ENCODE measurements at places on chromosomes 1 and 21. TPM values are rescaled to one million over a fixed set of nuclear protein-coding genes. Genes with fewer than 3 reads are reported as not detected.

- no peak for DNase-seq
Measured at GRCh38 chr1:3251099-3251806, 182.2 kb downstream of the PRDM16 start.

- DNase-seq = no peak
Measured at GRCh38 chr1:210597555-210598134, 268.9 kb downstream of the HHAT start.

GRCh38 chr1:70063861-70064260 is 141.5 kb downstream of the LRRC40 start:
- no peak for DNase-seq

GRCh38 chr1:201254625-201255478 is 28.5 kb upstream of the PKP1 start:
- peak; percentile 43 for DNase-seq

DNA sequence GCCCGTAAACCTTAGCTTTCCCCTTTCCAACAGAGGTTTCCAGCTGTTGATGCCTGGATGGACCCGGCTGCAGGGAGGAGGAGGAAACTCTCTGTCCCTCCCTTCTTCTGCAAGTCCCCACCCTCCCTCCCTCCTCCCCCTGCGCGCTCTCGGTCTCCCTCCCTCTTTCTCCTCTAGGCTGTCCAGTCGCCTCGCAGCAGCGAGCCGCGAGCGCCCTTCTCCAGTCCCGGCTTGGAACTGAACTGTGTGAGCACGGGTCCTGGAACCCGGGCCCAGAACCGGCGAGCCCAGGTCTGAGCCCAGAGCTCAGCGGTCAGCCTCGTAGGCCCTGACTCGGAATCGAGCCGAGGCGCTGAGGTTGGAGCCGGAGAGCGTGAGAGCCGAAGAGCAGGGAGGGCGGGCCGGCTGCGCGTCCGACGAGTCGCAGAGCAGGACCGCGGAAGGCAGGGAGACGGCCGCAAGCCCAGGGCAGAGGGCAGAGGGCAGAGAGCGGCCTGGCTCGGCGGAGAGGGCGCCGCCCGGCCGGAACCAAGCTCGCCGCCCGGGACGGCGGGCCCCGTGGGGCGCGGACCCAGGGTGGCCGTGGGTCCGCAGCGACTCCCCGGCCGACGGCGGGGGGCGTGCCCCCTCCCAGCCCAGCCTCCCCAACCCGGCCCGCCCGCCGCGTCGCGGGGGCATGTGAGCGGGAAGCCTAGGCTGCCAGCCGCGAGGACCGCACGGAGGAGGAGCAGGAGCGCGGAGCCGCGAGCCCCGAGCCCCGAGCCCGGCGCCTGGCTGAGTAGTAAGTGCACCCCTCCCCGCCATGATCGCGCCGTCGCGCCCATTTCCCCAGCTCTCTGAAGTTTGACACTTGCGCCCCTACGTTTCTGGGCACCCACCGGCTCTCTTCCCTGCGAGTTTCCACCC is at the start of gene SOX13:
TSS of gene SOX13 (plus strand) at position 185 of the 906 bp plus-strand sequence. CDS start 39,801 bp downstream, outside the sequence.
- peak; percentile 94 for DNase-seq

DNA sequence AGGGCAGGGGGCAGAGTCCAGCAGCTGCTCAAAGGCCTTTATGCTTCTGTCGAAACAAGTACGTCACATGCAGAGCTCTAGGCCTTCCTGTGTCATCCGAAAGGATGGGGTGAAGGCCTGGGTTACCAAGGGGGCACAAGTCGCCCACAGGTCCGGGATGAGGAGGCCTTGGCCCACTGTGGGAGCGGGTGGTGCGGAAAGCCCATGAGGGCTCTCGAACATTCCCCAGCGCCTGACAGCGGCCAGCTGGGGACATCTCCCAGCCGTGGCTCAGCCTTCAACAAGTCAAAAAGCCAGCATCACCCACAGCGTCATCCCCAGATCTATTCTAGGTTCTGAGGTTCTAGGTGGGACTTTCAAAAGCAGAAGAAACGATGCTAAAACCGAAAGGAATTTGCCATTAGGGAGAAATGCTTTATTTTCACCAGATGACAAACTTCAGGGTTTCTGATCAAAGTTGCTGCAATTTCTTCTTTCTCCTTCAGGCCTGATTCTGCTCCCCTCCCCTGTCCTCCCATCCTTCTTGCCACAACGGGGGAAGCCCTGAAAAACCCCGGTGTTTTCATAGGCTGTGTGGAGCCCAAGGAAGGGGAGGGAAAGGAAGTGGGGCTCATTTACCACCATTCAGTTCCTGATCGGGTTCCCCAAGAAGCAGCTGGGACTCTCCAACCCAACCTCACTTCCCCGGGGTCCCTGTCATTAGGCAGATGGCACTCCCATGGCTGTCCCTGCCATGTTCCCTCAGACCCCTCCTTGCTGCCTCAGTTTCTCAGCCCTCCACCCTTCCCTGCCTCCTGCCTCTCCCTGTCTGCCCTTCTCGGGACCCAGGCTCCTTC is 17.6 kb downstream of the GPR137B start:
- no peak for DNase-seq

GRCh38 chr1:16605532-16606505 is 7.5 kb downstream of the NBPF1 start:
- no peak for DNase-seq

- DNase-seq = peak; percentile 86
Measured at GRCh38 chr1:20521960-20522861, 14.3 kb upstream of the MUL1 start.

- no peak for DNase-seq
Measured at GRCh38 chr1:6108937-6109614, 63.4 kb downstream of the KCNAB2 start.

GRCh38 chr1:54557671-54558355 is 9.8 kb downstream of the ACOT11 start:
- no peak for DNase-seq

GRCh38 chr1:237640966-237641365 is 249.8 kb downstream of the ZP4 start:
- no peak for DNase-seq

DNA sequence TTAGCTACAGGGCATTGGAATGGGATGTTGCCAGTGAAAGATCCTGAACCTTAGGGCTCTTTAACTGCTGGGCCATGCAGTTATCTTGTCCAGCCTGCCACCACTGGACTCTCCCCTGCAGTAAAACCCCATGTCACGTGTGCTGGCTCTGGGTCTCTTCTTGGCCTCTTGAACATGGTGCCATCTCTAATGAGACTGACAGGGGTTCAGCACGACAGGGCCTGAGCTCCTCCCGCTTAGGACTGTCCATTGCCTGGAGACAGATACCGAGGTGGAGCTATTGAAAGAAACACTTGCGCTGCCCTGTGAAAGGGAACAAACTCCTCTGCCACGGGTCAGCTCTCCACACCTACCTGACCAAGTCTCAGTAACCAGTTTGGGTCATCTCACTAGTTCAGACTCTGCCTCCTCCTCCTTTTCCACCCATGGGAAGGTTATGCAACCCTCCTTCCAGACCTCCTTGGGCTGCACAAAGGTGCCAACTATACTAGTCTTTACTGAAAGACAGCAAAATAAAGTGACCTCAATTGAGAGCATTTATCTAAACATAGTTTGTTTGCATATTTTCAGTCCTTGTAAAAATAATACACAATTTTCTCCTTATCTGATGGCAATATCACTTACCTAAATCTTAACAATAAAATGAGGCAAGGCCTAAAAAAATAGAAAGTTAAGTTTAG is 66.0 kb downstream of the GNG12 start:
- no peak for DNase-seq

DNA sequence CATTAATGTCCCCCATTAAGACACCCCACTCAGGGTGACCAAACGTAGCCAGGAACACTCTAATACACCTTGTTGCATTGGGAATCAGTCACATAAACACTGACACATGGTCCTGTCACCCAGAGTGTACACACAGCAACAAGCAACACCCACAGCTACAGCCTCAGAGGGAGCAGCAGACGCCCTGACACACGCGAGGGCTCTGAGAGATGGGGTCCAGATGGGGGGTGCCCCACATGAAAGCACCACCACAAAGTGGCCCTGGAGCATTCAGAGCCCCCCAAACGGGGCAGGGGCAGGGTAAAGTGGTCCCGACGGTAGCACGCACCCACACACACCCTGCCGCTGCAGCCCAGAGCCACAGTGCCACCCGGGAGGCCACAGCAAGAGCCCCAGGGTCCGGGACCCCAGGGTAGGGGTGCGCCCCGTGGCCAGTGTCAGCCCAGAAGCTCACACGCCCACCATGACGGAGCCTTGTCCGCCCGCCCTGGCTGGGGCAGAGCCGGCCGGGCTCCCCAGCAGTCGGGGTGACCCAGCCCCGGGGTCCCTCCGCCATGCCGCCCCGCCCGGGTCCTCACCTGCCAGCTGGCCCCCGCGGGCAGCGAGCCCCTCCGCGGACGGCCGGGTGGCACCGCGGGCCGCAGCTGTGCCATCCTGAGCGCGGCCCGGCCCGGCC is 47.3 kb downstream of the RAP1GAP start:
- DNase-seq = no peak

DNA sequence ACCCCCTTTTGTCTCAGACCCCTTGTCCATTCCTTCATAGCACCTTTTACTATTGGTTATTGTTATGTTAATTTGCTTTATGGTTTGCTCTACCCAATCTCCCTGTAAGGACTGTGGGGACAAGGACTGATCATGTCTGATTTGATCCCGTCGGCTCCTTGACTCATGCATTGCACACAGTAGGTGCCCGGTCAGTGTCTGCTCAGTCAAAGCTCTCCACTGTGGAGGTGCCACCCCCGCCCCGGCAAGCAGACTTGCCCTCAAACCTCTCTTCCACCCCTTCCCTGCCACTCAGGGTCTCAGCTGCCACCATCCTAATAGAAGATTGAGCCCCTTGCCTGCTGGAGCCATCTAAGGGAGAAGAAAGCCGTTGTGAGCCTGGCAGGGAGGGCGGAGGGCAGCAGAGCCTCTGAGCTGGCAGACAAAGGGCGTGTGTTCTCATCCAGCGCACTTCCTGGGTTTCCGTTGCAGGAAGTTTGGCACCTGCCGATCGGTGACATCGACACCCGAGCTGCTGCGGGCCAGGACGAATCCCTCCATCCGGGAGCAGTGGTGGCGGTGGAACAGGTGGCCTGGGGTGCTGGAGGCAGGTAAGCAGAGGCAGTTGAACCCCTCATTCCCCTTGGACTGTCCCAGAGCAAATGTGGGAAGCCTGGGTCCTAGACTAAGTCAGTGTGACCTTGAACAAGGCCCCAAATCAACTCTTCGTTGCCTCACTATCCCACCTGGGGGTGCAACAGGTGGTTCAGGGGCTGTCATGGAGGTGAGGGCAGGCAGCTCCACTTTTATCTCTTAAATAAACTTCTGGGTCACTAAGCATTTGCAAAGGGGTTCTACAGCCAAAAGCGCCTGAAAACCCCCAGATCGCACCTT is 2.2 kb upstream of the FBLIM1 start:
- DNase-seq = no peak

DNA sequence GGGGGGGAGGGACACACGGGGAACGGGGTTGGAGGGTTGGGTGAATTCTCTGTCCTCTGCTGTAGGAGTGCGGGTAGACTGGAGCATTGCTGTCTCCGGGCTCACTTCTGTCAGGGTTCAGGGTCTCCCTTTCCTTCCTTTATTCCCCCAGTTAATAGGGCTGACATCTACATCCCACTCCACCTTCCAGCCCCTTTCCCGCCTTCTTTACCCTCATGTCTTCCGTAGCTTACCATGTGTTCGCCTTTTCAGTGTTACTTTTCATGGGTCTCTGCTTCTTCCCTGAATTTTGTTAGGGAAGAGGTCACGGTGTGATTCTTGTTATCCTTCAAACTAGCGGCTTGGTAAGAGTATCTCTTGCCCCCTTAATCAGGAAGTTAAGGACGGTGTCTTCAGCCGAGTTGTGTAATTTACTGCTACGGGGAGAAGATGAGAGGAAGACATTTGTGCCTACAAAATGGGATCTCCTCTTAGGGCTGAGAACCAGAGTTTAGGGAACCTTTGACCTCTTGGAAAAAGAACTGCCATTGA is 917 bp downstream of the RAP1A start:
- no peak for DNase-seq

GRCh38 chr1:3611170-3612019 is at the start of gene MEGF6:
MEGF6 (minus strand) TSS chr1:3611508; CDS start chr1:3611268, 240 bp downstream.
- peak; percentile 76 for DNase-seq

The DCST1 gene
- not detected for total RNA-seq

The RHBG gene
- not detected for total RNA-seq

The PIK3R3 gene
- 8.1 TPM for total RNA-seq

The NMNAT1 gene
- total RNA-seq = 13.2 TPM

The KRTAP12-2 gene
- total RNA-seq = not detected

The C8B gene
- not detected for total RNA-seq

The OR10K2 gene
- not detected for total RNA-seq

The CSRP1 gene
- total RNA-seq = 42.0 TPM

The SMCP gene
- total RNA-seq = not detected
